ENCODE measurements at places on chromosomes 13 and 19.
A peak's percentile ranks its signal among the peaks of the same experiment; 100 is the strongest.

GRCh38 chr13:105591277-105591676 lies 944.2 kb downstream of the EFNB2 start:
- H3K36me3 ChIP-seq: no peaks in the 10 kb centered on the region
- H3K4me3 ChIP-seq: no peak overlapping the region
- ATAC-seq: no peak
- H3K4me1 ChIP-seq: no peaks in the 10 kb centered on the region

DNA sequence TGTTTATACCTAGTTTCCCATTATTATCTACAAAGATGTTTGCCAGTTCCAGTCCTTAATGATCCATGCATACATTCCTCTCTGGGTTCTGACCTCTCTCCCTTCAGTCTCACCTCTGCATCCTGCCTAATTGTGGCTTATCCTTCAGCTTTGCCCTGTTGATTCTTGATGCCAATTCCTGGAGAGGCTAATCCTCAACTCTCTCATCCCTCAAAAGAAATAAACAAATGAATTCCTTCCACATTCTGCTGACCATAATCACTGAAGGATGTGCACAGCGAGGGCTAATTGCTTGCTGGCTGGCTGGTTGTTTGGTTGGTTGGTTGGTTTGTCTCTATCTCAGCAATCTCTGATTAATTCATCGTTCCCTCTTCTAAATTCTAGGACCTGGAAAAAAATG lies 113.8 kb downstream of the IRS2 start:
- H3K4me1 ChIP-seq: no peaks in the 10 kb centered on the region
- no peak overlapping the region for H3K27ac ChIP-seq
- H3K36me3 ChIP-seq: no peaks in the 10 kb centered on the region
- ATAC-seq: no peak

GRCh38 chr19:12884926-12885748 lies 1.9 kb downstream of the KLF1 start:
- H3K4me3 ChIP-seq: peak overlapping the region; percentile 88
- no peaks in the 10 kb centered on the region for H3K27me3 ChIP-seq
- H3K27ac ChIP-seq: peak overlapping the region; percentile 49
- H3K36me3 ChIP-seq: no peaks in the 10 kb centered on the region
- H3K4me1 ChIP-seq: no peaks in the 10 kb centered on the region

GRCh38 chr13:109779074-109779473 lies 7.3 kb downstream of the IRS2 start:
- H3K4me1 ChIP-seq: peaks cover 36% of the 10 kb centered on the region
- peak overlapping the region; percentile 77 for H3K4me3 ChIP-seq
- no peaks in the 10 kb centered on the region for H3K27me3 ChIP-seq
- peak; percentile 35 for ATAC-seq

- H3K27me3 ChIP-seq: no peaks in the 10 kb centered on the region
- peaks cover 6% of the 10 kb centered on the region for H3K4me1 ChIP-seq
- peaks cover 93% of the 10 kb centered on the region for H3K36me3 ChIP-seq
- no peak overlapping the region for H3K4me3 ChIP-seq
These were observed 2.3 kb upstream of the CD320 start for GRCh38 chr19:8310342-8311055.

DNA sequence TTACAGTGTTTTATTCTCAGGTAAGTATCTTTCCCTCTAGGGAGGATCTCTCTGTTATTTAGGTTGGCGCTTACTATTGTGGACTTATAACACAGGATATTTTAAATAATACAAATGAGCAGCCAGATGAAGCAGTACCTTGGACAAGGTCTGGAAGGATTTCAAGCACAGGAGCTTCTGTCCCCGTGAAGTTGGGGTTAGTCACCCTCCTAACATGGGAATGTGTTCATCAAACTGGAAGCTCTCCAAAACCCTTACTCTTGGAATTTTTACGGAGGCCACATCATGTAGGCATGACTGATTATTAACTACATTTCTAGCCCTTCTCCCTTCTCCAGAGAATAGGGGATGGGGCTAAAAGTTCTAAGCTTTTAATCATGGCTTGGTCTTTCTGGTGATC lies 38.3 kb upstream of the SPRY2 start:
- no peaks in the 10 kb centered on the region for H3K27me3 ChIP-seq
- no peaks in the 10 kb centered on the region for H3K36me3 ChIP-seq
- ATAC-seq: no peak
- H3K4me3 ChIP-seq: no peak overlapping the region

DNA sequence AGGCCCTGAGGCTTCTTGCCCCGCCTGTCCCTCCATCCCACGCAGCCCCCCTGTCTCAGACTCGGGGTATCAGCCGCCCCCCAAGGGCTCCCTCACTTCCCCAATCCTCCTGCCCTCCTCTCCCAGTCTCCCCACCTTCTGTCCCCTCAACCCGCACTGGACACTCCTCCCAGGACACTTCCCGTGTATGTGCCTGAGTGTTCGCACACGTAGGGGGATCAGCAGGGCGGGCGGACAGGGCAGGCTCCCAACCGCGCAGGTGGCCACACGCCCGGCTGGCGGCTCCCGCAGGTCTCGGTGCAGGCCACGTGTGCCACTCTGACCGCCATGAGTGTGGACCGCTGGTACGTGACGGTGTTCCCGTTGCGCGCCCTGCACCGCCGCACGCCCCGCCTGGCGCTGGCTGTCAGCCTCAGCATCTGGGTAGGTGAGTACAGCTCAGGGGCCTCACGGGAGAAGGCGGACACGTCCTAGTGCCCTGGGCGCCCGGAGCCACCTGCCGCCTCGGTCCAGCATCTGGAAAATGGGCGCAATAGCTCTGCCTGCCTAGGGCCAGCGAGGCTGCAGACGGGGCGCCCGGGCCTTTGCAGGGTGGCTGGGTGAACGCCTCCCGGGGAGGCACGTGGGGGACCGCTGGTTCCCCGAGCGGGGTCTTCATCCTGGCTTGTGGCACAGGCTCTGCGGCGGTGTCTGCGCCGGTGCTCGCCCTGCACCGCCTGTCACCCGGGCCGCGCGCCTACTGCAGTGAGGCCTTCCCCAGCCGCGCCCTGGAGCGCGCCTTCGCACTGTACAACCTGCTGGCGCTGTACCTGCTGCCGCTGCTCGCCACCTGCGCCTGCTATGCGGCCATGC lies 2.3 kb downstream of the KISS1R start:
- H3K27me3 ChIP-seq: no peaks in the 10 kb centered on the region
- peak; percentile 51 for ATAC-seq
- H3K4me1 ChIP-seq: no peaks in the 10 kb centered on the region
- H3K36me3 ChIP-seq: peaks cover 18% of the 10 kb centered on the region
- no peak overlapping the region for H3K27ac ChIP-seq

DNA sequence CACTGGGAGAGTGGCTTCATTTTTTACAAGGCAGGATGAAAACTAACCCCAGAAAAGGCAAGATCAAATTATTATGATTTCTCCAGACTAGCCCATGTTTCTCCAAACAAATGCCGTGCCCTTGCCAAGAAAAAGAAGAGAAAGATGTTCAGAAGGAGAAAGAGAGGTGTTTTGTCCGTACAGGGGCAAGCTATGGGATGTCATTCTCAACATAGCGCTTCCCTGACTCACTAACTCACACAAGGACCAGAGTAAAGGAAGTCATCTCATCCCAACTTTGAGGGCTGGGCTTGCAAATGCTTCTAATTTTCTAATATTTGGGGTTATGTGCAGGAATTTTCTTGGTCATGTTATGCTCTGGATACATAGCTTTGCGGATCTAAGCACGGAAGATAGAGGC lies 224.2 kb upstream of the MAB21L1 start:
- H3K4me1 ChIP-seq: no peaks in the 10 kb centered on the region
- peaks cover 14% of the 10 kb centered on the region for H3K27me3 ChIP-seq
- H3K36me3 ChIP-seq: no peaks in the 10 kb centered on the region
- no peak for ATAC-seq

- H3K4me1 ChIP-seq: no peaks in the 10 kb centered on the region
- H3K27me3 ChIP-seq: no peaks in the 10 kb centered on the region
- H3K27ac ChIP-seq: no peak overlapping the region
- H3K36me3 ChIP-seq: no peaks in the 10 kb centered on the region
These were observed 108.1 kb upstream of the SOX1 start for GRCh38 chr13:111958612-111959395.

GRCh38 chr19:11227195-11227886 lies 12.1 kb upstream of the ANGPTL8 start:
- peaks cover 5% of the 10 kb centered on the region for H3K27me3 ChIP-seq
- H3K4me3 ChIP-seq: no peak overlapping the region
- H3K4me1 ChIP-seq: no peaks in the 10 kb centered on the region
- H3K27ac ChIP-seq: no peak overlapping the region
- H3K36me3 ChIP-seq: no peaks in the 10 kb centered on the region

DNA sequence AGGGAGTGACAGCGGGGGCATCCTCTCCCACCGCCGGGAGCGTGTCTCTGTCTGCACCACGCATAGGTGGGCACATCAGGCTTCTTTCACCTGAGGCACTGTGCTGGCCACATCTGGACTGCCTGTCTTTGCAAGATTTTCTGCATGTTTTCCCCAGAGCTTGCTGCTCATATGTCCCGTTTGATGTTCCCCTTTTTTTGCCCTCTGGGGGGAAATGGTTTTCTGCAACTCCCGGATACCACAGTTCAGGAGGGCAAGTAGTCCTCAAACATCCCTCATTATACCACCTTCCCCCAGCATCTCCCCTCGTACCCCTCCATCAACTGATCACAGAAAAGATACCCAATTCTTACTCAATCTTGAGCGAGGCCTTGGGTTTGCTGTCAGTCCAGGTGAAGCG lies 168.0 kb downstream of the PAN3 start:
- no peak overlapping the region for H3K4me3 ChIP-seq
- H3K27ac ChIP-seq: no peak overlapping the region
- ATAC-seq: no peak
- no peaks in the 10 kb centered on the region for H3K36me3 ChIP-seq
- H3K4me1 ChIP-seq: peaks cover 5% of the 10 kb centered on the region
